ENCODE measurements at places on chromosomes 3 and 15. TPM values are rescaled to one million over a fixed set of nuclear protein-coding genes. Genes with fewer than 3 reads are reported as not detected.

GRCh38 chr3:112605285-112605684, 35.7 kb downstream of the CCDC80 start:
- H3K27me3 ChIP-seq, result no peaks in the 10 kb centered on the region
- no peak for DNase-seq
- no peak overlapping the region for H3K4me3 ChIP-seq
- H3K36me3 ChIP-seq, result no peaks in the 10 kb centered on the region
- no peak overlapping the region for H3K27ac ChIP-seq

DNA sequence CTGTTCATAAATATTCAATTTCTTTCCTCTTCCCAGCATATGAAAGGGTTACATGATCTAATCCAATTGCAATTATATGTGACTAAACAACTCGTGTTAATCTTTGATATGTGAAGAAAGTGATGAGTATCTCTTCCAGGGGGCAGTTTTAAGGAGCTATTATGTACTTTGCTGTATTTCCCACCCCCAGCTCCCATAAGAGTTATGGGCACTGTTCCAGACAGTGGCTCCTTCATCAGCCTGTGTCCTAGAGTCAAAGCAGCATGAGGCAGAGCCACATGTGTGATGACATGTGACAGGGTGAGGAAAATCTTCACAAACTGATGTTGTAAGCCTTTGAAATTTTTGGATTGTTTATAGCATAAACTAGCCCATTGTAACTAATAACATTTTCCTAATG, 315.4 kb downstream of the DIPK2A start:
- no peaks in the 10 kb centered on the region for H3K4me1 ChIP-seq
- no peak overlapping the region for H3K4me3 ChIP-seq
- no peaks in the 10 kb centered on the region for H3K36me3 ChIP-seq

DNA sequence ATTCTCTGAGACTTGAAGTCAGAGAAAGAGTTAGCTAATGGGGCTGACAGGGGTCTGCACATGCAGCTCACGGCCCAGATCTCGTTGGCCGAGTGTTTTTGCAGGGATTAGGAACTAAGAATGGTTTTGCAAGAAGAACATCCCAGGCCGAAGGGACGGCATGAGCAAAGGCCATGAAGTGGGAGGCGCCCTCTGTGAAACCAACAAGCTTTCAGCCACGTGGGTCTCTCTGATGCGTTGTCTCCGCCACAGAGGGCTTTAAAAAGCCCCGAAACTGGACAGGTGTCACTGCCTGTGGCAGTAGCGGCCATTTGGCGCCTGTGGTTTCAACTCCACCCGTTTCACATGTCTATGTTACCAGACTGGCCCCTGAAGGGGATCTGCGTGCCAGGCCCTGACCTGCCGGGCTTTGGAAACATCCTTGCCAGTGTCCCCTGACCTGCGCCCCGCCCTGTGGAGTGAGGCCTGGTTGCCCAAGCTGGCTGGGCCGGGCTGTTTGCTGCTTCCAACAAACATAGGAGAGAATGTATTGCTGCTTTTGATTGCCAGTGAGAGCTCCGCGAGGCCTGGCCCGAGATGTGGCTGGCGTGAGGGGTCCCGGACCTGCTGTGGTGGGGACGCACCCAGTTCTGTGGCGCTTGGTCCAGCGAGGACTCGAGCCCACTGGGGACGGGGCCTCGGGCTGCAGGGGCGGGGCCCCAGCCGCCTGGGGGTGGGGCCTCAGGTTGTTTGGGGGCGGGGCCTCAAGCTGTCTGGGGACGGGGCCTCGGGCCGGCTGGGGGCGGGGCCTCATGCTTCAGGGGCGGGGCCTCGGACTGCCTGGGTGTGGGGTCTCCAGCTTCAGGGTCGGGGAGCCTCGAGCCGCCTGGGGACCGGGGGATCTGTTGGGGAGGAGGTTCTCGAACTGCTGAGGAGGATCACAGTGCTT, 30.4 kb downstream of the GOLGA6L2 start:
- no peaks in the 10 kb centered on the region for H3K4me1 ChIP-seq
- H3K36me3 ChIP-seq, result no peaks in the 10 kb centered on the region
- H3K27me3 ChIP-seq, result no peaks in the 10 kb centered on the region
- H3K4me3 ChIP-seq, result no peak overlapping the region

- no peaks in the 10 kb centered on the region for H3K36me3 ChIP-seq
- H3K27ac ChIP-seq, result peak overlapping the region; percentile 18
- no peak overlapping the region for H3K4me3 ChIP-seq
- peaks cover 30% of the 10 kb centered on the region for H3K4me1 ChIP-seq
- no peak for DNase-seq
- H3K27me3 ChIP-seq, result no peaks in the 10 kb centered on the region
Observed at GRCh38 chr15:91970142-91970541, 116.6 kb downstream of the SLCO3A1 start.

DNA sequence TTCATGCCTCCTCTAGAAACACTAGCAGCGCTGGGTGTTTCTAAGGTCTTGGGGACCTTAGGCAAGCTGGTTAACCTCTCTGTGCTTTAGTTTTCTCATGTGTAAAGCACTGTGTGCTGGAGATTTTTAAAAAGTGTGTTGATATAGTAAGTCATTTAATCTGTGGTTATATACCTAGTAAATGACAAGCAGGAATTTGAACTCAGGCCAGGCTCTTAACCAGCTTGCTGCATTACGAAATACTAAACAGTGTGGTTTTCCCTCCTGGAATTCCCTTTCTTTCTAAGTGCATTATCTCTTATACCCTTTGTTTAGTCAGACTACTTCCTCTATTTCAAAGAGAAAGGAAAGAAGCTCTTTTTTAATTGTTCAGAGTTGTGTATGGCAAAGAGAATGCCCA, 26.5 kb downstream of the NEO1 start:
- no peak overlapping the region for H3K27ac ChIP-seq
- no peak overlapping the region for H3K4me3 ChIP-seq
- peaks cover 4% of the 10 kb centered on the region for H3K27me3 ChIP-seq
- H3K36me3 ChIP-seq, result no peaks in the 10 kb centered on the region
- DNase-seq, result no peak

DNA sequence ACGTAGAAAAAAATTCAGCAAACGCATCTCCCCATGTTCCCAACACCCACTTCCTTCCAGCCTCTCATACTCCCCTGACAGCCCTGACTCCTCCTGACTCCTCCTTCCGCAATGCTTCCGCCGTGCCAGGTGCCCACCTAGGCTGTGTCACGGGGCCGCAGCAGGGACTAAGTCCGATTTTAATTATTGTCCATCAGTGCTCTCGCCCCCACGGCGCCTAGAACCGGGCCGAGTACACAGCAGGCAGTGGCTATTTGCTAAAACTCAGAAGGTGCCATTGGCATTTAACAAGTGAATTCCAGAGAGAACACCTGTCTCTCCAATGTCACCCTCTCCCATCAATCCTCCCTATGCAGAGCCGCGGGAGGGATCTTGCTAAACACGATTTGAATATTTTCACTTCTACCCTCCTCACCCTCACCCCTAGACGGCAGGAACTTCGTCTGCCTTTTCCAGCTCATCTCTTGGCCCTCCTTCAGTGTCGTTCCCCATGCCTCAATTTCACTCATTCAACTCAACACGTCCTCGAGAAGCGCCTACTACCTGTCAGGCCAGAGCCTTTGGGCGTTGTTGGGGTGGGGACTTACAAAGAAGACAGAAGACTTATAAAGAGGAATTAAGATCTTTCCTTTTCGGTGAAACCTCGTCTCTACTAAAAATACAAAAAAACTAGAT, 11.5 kb upstream of the SHF start:
- H3K4me1 ChIP-seq, result peaks cover 9% of the 10 kb centered on the region
- DNase-seq, result no peak
- peak overlapping the region; percentile 68 for H3K4me3 ChIP-seq
- H3K36me3 ChIP-seq, result no peaks in the 10 kb centered on the region

GRCh38 chr3:105579439-105579838, 212.7 kb downstream of the ALCAM start:
- no peaks in the 10 kb centered on the region for H3K4me1 ChIP-seq
- no peak overlapping the region for H3K27ac ChIP-seq
- no peaks in the 10 kb centered on the region for H3K27me3 ChIP-seq
- H3K36me3 ChIP-seq, result peaks cover 4% of the 10 kb centered on the region
- no peak overlapping the region for H3K4me3 ChIP-seq

The JAGN1 gene
- total RNA-seq, result 28.7 TPM

The ARHGAP31 gene
- total RNA-seq, result 117 TPM

All from upper lobe of right lung (tissue), 1 donor.